ENCODE measurements at places on chromosomes 1 and 21.

GRCh38 chr1:45840704-45841103 is 37.3 kb downstream of the MAST2 start:
- no peak for DNase-seq

DNA sequence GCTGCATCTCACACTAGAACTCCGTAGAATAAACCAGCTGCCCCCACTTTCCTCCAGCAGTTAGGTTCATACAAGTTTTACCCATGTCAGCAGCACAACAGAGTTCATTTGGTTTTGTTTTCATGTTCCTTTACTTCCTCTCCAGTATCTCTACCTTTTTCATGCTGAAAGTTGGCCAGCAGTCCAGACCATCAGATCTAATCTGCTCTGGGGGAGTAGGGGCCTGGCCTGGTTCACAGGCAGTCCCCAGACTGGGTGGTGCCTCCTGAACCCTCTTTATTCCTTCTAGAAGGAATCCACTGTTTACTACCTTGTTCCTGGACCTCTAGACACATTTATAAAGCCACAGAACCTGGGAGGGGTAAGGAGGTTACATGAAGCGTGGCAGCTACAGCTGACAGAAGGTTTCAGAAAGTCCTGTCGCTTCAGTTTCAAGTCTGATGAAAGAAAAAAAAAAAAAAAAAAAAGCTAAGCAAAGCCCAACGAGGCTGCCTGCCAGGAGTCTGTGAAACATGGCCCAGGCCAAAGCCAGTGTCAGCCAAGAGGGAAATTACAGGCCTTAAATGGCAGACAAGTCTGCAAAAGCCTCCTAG is 184.6 kb upstream of the JUN start:
- DNase-seq = no peak

- DNase-seq = no peak
Measured at GRCh38 chr1:60126723-60127122, 53.2 kb upstream of the C1orf87 start.

- DNase-seq = no peak
Measured at GRCh38 chr1:20367116-20367585, 76.5 kb downstream of the VWA5B1 start.

- DNase-seq = no peak
Measured at GRCh38 chr21:31273278-31273677, 70.8 kb downstream of the TIAM1 start.

Measured in stimulated activated CD8-positive, alpha-beta memory T cell treated with anti-CD3 and anti-CD28 coated beads, Interleukin-15, amount 100 ng/mL, for 24 hours (primary cell).